ENCODE measurements at places on chromosomes 7 and 10.

- DNase-seq: no peak
Measured at GRCh38 chr10:38038932-38039245, 28.4 kb downstream of the ZNF33A start.

DNA sequence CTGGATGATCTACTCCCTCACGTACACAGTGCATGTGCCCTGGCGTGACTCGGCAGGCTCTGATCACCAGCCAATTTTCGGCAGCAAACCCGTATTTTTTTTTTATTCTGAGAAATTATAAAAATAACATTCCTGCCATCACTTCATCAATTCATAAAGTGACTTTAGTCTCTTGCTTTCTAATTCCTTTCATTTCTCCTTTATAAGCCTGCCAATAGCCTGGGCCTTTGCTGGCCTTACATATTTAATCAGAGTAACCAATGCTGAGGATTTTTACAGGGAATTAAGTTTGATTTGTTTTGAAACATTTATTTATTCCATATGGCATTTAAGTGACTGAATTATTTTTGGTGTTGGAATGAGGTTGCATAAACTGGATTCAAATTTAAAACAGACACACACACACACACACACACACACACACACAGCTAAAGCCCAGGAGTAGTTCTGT, 140.8 kb downstream of the ETV1 start:
- DNase-seq: no peak

- no peak for DNase-seq
Measured at GRCh38 chr10:132471484-132471883, 66.1 kb upstream of the INPP5A start.

DNA sequence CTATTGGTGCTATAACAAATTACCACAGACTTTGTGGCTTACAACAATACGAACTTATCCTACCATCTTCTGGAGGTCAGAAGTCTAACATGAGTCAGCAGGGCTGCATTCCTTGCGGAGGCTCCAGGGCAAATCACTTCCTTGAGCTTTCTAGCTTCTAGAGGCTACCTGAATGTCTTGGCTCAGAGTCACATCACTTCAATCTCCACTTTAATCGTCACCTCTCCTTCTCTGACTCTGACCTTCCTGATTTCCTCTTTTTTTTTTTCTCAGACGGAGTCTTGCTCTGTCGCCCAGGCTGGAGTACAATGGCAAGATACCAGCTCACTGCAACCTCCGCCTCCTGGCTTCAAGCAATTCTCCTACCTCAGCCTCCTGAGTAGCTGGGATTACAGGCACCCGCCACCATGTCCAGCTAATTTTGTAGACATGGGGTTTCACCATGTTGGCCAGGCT, 44.6 kb upstream of the ANAPC16 start:
- peak; percentile 65 for DNase-seq

DNA sequence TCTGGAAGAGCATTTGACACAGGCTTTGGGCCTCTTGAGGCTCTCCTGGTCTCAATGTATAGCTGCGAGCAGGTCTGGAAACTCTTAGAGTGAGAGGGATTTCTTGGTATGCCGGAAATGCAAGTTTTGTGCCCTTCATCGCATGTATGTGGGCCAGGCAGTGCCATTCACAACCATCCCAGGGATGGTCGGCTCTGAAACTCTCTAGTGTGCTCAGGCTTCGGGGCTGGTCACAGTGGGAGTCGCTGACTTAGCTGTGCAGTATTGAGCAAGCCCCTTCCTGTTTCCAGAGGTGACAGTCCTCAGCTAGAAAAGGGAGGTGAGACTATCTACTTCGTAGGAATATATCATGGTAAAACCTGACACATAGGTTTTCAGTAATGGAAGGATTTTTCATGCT, 2.0 kb upstream of the AOAH start:
- DNase-seq: peak; percentile 16

- DNase-seq: peak; percentile 89
Measured at GRCh38 chr10:110009736-110010475, 2.1 kb downstream of the ADD3 start.

DNA sequence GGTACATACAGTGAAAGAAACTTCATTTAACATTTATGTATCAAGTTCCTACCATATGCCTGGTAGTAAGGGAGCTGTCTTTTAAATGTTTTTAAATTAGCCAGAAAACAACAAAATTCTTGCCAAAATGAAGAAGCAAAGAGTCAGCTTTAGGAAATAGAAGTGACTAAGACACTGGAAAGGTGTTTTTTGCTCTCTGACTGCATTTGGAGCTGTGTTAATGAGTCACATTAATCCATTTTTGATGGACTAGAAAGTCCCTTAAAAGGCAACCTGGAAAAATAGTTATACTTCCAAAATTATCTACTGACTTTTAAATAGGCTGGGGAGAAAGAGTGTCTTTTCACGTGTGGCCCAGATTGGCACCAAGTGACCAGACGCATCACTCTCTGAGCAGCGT, 3.9 kb upstream of the COL17A1 start:
- no peak for DNase-seq

DNA sequence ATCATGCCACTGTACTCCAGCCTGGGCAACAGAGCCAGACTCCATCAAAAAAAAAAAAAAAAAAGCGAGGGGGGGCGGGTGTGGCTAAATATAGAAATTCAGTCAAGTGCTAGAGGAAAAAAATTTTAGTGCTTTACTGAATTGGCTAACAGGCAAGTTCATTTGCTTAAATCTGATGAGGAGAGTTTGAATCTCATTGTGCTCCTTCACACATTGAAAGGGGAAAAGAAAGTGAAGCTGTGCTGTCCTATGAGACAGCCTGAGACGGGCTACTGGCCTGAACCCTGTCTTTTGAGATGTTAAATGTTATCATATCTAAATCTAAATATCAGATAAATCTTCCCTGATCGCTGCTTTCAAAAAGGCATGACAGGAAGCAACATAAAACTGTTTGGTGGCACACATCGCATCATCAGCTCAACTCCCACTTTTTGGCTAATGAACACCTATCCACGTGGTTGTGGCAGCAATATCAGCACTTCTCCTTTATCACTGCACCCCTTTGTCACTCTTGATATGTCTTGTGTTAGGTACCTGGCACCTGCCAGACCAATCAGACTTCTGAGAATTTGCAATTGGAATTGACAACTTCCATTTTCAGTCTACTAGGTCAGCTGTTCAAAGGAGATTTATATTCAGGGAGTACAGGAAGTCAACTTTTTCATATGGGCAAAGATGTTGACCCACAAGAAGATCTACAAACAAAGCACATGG, 14.0 kb upstream of the IFIT1B start:
- no peak for DNase-seq

DNA sequence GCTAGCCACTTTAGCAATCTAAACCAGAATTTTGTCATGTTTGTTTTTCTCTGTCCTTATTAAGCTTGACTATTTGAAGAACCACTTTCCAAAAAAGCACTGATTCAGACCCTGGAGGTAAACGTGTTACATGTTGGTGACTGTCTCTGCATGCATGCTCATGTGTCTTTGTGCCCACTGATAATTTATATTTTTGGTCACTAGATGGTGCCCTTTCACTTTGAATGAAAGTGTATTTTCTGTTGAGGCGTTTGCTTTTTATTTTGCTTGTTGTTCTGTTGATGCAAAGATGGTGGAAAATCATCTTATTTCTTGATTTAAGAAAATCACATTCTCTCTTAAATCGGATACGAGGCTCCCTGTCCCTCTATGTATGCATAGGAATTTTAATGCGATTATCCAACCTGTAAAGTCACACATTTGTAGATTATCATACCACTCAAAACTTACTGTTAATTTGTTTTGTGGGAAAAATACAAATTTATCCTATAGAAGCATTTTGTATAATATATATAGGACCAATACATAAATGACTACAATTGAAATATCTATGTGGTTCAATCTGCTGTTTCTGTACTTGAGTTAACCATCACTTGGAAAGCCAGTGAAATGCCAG, 269.3 kb downstream of the BICC1 start:
- DNase-seq: peak; percentile 60

- DNase-seq: no peak
Measured at GRCh38 chr7:64590971-64591370, 28.1 kb upstream of the ZNF680 start.

DNA sequence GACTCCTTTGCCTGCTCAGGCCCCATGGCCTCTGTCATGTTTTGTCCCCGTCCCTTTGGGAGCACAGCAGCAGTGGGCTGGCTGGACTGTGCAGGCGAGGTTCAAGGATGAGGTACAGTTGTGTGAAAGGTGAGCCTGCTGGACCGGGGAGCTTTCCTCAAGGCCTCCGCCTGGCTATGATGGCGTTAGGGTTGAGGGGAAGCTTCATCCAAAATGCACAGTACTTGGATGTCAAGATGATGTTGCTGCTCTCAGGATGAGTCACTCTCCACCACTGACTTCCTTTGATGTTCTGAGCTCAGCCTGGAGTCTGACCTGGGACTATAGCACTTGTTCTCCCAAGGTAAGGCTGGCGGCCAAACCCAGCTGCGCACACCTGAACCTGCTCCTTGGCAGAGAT, 152.7 kb upstream of the SHH start:
- DNase-seq: no peak

DNA sequence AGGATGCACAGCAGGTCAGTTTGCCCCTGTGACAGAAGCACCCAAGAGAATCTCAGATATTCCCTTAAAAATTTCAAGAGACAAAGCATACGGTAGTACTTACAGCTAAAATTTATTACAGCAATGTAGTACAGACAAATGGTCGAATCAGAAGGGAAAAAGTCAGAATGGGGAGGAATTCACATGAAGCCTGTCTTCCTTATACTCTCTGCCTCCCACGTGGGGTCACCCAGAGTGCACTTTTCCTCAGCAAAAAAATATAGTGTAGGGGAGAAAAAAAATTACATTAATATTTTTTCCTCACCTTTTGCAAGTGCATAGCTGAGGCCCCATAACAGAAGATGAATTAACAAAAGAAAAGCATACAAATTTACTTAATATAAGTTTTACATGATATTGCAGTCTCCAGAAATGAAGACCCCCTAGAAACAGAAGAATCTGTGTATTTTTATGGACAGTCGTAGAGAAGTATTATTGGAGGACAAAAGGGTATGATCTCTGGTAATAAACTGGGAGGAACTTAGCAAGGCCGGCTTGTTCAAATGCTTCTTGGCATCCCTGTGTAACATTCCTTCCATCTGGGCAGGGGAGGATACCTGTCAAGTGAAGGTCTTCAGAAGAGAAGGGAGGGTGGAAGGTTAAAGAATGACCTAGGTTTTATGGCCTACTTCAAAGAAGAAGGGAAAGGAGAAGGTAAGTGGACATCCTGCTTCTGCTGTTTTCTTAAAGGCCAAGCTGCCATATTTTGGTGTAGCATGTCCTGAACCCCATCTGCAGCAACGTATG, 270.6 kb upstream of the MAGI2 start:
- DNase-seq: no peak

- no peak for DNase-seq
Measured at GRCh38 chr10:129924375-129925085, 39.5 kb downstream of the EBF3 start.

DNA sequence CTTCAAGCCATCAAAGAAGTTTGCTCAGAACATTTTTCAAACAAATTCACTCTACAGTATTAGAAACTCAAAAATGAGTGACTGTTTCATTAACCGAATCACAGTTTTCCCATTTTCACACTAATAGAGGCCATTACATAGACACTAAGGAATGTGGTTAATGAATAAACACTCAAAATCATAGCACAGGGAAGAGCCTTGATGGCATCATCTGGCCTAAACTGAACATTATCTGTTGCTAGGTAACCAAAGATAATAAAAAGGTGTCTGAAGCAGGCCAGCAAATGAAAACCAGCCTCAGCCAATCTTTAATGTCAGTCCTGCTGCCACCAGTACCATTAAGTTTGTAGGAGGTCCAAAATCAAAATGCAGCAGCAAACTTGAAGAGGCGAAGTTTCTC, 492.4 kb upstream of the STEAP1 start:
- no peak for DNase-seq

DNA sequence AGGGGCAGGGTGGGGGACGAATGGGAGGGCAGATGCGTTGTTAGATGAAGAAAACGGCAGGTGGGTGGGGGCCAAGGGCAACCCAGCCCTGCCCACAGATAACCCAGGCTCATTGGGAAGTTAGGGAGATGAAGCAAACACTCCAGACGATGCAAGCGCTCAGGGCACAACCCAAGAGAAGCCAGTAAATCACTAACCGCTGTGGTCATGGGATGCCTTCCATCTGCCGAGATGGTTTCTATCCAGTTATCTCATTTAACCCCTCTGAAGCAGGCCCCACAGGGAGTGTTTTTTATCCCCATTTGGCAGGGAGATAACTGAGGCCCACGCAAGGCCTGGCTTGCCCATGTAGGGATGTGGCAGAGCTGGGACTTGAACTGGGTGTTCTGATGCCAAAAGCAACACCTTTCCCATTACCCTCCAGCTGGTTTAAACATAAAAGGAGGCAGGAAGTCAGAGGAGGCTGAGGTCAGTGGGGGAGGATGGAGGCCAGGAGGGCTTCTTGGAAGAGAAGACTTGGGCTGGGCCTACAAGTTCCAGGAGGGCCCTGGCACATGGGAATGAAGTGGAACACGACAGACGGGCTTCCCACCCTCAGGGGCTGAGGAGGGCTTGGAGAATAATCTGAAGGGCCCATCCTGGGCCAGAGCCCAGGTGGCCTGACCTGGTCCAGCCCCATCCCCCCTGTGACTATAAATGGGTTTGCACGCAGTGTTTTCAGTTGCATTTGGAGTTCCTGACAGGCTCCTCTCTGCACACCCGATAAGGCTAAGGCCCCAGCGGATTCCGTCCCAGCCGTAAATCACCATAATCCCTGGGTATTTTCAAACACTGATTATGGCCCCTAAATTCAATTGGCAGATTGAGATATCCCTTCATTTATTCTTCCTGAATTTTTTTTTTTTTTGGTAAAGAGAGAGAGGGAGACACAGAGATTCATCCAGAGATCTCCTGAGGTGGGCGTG, 80.9 kb downstream of the NEURL1 start:
- no peak for DNase-seq

DNA sequence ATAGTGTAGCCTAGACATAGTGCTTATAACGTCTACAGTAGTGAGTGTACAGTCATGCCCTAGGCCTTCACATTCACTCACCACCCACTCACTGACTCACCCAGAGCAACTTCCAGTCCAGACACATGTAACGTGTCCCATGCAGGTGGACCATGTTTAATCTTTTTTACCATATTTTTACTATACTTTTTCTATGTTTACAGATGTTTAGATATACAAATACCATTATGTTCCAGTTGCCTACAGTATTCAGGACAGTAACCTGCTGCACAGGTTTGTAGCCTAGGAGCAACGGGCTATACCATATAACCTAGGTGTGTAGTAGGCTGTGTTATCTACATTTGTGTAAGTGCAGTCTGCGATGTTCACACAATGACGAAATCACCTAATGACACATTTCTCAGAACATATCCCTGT, 11.0 kb downstream of the MPP7 start:
- no peak for DNase-seq

DNA sequence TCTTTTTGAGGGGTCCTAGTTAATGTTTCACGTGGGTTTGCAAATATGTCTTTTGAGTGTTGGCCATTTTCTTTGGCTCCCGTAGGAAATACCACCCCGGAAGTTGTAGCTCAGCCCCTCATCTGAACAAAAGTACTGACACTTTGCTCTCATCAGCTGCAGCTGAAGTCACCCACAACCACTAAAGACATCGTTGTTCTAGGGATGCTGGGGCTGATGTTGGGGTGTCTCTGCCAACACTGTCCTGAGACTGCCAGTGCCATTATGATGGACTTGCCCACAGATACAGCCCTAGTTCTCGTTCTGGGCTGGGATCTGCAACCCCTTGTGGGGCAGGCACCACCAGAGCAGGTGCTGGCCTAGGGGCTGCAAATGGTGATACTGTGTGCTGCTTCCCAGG, 82.6 kb upstream of the ARHGAP21 start:
- DNase-seq: no peak

All from hematopoietic multipotent progenitor cell treated with erythropoietin and hydrocortisone succinate and interleukin-3 and kit ligand, for 6 days (in vitro differentiated cells).